Stimulated activated naive CD8-positive, alpha-beta T cell treated with anti-CD3 and anti-CD28 coated beads, Interleukin-15, Interleukin-2, amounts not matched to agents 100 U/mL and 50 U/mL, for 24 hours (primary cell): ENCODE measurements at places on chromosomes 5 and 9.

GRCh38 chr9:72012646-72013045 is 47.8 kb downstream of the C9orf57 start:
- no peak for DNase-seq

GRCh38 chr9:114163517-114163951 is 8.2 kb downstream of the COL27A1 start:
- DNase-seq = no peak

- DNase-seq = no peak
Observed at GRCh38 chr9:2610985-2611384, 10.6 kb upstream of the VLDLR start.

DNA sequence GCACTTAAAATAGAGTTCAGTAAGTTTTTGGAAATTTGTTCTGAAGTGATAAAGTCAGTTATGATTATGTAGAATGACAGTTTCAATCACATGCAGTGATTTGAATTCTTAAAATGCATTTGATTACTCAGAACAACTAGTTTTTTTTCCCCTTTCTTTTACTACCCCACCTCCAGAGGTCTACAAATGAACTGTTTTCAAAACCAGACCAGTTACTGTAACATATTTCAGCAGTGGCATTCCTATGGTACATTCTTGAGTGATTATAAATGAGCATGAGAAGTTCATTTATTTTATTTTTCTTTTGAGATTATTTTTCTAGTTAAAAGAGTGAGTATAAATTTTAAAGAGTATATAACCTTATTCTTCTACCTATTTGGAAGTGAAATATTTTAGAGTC is 71.6 kb downstream of the NNT start:
- no peak for DNase-seq

GRCh38 chr5:158786390-158786789 is 313.3 kb downstream of the EBF1 start:
- no peak for DNase-seq

GRCh38 chr5:168292786-168293696 is 1.6 kb downstream of the WWC1 start:
- DNase-seq = no peak

DNA sequence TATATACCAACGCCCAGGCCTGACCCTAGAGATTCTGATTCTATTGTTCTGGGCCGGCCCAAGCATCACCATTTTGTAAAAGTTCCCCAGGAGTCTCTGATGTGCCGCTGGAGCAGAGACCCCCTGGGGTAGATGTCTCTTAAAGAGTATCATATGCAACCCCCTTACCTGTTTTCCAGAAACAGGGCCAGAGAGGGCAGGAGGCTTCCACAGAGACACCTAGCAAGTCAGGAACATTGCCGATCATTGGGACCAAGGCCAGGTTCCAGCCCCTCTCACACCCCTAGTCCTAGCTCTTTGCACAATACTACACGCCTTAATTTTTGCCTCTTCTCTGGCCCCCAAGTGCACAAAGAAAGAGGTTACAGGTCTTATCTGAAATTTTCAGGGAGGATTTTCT is 63.8 kb downstream of the TMOD1 start:
- DNase-seq = no peak

GRCh38 chr5:11596185-11596584 is 308.1 kb downstream of the CTNND2 start:
- DNase-seq = no peak

DNA sequence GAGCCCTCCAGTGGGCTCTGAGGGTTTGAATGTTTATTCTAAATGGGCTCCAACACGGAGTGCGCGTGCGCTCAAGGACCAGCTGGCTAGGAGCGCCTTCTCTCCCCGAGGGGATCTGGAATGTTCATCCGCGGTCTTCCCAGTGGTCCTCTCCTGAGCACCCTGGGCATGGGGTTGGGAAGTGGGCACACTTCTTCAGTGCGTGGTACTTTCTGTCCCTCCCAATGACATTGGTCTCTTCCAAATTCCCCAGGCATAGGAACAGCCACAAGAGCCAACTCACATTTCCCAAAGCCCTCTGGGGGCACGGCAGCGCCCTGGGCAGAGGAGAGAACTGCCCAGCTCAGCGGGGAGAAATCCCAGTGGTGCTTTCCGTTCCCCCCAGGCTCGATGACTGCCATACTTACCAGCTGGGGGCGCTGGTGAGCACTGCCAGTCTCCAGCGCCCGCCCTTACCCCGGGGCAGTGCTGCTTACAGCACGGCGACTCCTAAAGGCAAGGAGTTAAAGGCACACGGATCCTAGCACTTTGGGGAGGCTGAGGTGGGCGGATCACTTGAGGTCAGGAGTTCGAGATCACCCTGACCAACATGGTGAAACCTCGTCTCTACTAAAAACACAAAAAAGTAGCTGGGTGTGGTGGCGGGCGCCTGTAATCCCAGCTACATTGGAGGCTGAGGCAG is 29.9 kb upstream of the OBP2B start:
- DNase-seq = peak; percentile 81

DNA sequence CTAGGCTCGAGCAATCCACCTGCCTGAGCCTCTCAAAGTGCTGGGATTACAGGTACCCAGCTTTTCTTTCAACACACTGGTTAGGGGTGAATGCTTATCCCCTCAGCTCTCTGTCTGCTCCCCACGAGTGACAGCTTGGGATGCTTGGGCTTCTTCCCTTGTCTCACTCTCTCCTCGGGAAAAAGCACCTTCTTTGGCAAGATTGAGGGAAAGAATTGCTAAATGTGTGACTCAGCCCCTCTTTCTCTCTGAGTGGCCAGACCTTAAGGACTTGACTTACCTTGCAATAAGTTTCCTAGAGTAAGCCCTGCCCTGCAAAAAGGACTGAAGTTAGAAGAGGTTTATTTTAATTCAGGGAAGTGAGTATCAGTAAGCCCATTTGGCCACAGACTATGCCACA is 68.1 kb upstream of the ERBIN start:
- DNase-seq = no peak

DNA sequence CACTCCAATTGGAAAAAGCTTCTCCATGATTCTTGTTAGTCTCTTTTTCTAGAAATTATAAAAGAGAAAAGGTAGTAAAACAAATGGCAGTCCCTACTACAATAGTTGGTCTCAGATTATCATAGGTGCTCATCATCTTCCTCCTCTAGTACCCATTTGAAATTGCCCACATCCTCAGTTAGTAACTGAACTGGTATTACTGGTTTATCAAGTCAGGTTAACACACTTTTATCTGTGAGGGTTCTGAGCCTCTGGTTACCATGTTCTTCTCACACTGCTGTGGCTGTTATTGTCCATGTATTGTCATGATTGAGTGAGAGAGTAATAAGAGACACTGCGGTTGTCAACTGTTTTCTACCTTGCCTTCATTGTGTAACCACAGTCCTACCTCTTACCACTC is 901.7 kb downstream of the TLE1 start:
- DNase-seq = no peak

GRCh38 chr5:150723845-150724244 is 23.0 kb upstream of the RBM22 start:
- no peak for DNase-seq

DNA sequence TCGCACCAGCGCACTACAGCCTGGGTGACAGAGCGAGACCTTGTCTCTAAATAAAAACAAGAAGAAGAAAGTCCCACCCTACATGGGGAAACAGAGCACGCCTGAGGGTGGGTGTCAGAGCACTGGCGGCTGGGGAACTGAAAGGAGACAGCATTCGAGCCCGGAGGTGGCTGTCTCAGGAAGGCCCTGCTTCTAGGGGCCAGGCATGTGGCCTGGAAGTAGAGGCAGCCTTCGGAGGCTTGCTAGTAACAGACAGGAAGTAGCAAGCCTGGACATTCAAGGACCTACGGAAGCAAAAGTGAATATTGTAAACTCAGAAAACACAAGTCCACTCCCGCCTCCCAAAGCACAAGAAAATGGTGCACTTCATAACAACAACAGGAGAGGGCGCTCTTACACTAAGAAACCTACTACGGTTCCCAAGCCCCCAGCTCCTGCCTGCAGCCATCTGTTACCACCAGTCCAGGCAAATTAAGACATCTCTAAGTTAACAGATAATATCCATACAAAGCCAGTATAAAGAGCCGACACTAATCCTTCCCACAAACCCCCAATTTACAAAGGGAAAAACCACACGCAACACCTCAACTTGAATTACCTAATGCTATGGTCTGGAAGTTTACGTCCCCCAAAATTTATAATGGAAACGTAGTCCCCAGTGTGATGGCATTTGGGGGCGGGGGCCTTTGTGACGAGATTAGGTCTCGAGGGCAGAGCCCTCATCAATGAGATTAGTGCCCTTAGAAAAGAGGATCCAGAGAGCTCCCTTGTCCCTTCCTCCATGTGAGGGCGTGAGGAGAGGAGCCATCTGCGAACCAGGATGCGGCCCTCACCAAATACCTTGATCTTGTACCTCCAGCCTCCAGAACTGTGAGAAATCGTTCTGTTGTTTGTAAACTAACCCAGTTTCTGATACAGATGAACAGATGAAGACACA is 7.7 kb downstream of the RASGEF1C start:
- no peak for DNase-seq

GRCh38 chr9:116345817-116346216 is 192.2 kb downstream of the PAPPA start:
- DNase-seq = no peak

DNA sequence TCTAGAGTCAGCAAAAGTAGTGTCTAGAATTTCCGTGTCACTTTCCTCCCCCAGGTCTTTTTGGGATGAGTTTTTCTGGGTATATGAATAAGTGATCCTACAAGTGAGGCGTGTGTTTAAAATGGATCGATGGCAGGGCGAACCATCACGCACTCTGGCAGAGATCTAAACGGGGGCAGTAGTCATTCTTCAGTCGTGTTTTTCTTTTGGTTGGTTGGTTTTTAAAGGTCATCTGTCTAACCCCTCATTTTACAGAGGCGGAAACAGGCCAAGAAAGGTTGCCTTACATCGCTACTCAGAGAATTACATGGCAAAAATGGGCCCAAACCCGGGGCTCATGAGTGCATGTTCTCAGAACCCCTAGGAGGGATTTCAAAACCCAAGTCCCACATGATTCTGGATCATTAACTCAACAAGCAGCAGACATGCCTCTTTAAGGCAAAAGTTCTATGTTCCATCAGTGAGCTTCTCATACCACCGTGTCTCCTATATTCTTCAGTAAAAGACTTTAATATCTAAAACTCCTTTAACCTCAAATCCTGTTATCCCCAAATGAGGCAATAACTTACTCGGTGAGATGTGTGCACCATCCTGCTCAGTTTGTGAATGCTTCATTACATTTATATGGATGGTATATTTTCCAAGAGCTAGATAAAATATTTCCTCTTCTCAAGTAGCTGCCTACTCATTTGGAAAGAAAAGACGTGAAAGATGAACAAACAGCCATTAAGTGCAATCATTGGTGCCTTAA is 145.8 kb downstream of the AOPEP start:
- no peak for DNase-seq

DNA sequence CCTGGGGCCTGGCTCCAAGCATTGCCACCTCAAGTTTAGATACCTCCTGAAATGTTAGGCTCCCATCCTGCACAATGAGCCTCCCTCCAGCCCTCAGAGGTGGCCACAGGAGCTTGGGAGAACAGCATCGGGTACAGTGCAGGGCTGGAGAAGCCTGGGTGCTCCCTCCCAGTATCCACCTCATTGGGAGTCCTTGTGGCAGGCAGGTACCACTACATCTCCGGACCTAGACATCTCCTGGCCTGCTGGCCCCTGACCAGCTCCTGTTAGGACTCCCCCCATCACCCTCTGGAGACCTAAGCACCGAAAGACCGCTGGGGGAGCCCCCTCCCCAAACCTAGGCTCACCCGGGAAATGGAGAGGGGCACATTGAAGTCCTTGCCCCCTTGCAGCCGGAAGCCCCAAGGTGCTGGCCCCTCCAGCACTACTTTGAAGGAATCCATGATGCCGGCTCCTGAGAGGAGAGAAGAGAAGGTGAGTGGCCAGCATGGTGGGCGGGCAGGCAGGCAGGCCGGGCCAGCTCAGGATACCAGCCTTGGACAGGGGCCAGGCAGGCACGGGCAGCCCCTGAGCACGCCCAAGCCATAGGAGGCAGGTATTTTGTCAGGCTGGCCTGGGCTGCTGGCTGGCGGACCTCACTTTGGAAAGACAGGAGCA is 1.2 kb downstream of the PDLIM7 start:
- DNase-seq = no peak

- DNase-seq = no peak
Observed at GRCh38 chr9:81609782-81610739, 79.3 kb downstream of the TLE1 start.

DNA sequence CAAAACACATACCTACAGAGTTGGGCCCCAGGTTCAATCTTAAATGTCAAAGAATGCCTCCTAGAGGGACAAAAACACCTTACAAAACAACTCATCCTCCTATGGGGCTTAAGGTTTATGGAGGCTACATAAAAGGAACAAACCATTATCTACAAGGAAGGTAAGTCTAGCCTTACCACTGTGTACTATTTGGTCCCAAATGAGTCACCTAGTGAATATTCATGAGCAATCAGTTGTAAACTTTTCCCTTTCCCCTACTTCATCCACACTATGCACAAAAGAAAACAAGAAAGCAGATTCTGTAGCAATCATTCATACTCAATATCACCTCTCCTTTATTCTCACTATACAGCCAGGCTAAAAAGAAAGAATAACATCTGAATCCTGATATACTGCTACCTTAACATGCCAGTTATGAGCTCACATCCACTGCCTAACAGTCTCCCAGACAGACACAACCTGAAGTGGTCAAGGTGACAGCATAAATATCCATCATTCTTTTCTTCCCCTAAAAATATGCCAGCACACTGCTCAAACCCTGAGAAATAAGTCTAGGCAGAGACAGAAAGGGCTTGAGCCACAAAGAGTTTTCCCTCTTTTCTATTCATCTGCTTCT is 6.2 kb downstream of the OXCT1 start:
- DNase-seq = no peak

GRCh38 chr5:152622628-152623027 is 217.5 kb upstream of the NMUR2 start:
- DNase-seq = no peak

DNA sequence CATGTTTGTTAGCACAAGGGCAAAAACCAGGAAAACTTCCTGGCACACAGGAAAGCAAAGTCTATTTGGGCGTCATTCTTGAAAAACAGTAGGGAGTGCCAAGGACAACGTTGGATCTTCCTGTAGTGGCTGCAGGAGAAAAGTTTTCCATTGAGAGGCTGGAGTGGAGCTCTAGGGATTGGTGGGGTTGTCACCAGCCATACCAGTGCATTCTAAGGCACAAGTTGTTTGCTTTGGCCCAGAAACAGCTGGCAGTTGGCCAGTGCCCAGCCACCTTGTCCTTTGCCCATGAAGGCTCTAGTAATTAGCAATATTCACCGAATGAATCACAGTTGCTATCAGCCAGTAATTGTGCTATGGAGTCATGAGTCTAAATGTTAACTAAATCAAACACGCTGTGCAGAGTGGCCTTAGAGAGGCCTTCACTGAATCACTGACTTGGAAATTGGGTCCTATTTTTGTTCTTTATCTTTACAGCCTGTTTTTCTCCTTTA is 26.4 kb downstream of the TNFSF15 start:
- DNase-seq = no peak

DNA sequence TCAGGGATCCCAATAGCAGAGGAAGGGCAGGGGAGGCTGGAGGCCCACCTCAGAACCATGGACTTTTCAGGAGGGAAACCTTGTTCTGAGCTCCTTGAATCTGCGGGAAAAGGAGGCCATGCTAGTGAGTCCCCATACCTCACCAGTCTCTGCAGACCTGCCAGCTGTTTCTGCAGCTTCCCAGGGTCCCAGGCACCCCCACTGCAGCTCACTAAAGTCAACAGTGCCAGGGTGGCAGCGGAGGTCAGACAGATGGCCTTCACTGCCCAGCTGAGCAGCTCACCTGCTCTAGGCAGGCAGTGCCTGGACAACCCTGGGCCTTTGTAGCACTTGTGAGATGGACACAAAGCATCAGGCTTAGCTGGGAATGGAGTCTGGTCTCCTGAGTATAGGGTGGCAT is 4.4 kb upstream of the SLC27A4 start:
- no peak for DNase-seq
